ENCODE measurements at places on chromosomes 3 and 15.

- DNase-seq: no peak
These were observed 98.1 kb upstream of the UBE2E2 start for GRCh38 chr3:23105048-23105447.

- DNase-seq: no peak
These were observed 91.0 kb upstream of the MBNL1 start for GRCh38 chr3:152177757-152178156.

DNA sequence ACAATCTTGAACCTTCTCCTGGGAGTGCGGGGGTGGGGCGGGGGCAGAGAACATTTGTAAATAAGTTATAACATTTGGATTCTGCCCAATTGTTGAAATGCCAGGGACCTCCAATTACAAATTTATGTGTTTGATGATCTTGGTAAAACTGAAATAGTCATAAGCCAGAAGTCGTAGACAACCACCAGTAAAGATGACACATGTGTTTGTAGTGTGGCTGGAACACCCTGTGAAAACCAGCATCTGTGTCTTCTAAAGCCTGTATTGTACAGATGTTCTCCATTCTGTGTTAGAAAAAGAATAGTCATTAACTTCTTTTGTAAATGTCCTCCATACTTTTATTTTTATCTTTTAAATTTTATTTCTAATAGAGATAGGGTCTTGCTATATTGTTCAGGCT, 61.8 kb downstream of the ARIH1 start:
- no peak for DNase-seq

GRCh38 chr3:1723726-1724125, 374.9 kb upstream of the CNTN4 start:
- no peak for DNase-seq

GRCh38 chr3:140152851-140153639, 218.1 kb downstream of the CLSTN2 start:
- DNase-seq: no peak

DNA sequence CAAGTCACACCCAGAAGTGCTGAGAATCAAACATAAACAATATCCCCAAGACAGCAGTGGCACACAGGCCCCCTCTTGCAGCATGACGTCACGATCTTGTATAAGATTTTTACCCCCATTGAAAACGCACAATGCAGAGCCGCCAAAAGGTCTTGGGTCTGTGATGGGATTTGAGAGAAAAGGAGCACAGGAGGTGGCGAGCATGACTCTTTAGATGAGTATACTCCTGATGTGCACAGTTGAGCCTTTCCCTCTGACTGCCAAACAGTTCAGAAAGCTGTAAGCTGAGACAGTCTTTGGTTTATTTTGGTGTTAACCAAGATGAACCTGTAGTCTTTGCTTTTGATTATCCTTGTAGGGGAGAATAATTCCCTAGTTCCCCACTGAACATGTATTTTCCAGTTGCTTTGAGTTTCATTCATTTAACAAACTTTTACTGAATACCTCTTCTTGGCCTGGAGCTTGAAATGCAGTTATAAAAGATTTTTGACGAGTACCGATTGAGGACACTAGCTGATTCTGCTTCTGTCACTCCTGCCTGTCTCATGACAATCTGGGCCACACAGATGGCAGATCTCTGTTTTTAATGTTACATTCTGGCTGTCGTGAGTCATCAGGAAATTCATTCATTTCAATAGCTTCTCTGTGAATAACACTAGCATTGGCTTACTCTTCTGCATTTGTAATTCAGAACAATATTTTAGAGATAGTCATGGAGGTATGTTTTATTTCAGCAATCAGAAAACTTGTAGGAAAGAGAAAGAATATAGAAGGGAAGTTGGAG, 28.9 kb downstream of the CFAP91 start:
- DNase-seq: no peak

GRCh38 chr3:3783210-3783609, 16.0 kb upstream of the LRRN1 start:
- no peak for DNase-seq
